ENCODE measurements at places on chromosomes 6 and 20.

GRCh38 chr6:2971420-2972218, at the start of gene SERPINB6:
SERPINB6 (minus strand) TSS chr6:2971567; CDS start chr6:2959332, 12,235 bp downstream.
- peak; percentile 40 for DNase-seq

- no peak for DNase-seq
Observed at GRCh38 chr6:137123078-137123477, 50.4 kb downstream of the IL22RA2 start.

GRCh38 chr20:59371431-59371830, 71.0 kb downstream of the EDN3 start:
- DNase-seq = no peak

DNA sequence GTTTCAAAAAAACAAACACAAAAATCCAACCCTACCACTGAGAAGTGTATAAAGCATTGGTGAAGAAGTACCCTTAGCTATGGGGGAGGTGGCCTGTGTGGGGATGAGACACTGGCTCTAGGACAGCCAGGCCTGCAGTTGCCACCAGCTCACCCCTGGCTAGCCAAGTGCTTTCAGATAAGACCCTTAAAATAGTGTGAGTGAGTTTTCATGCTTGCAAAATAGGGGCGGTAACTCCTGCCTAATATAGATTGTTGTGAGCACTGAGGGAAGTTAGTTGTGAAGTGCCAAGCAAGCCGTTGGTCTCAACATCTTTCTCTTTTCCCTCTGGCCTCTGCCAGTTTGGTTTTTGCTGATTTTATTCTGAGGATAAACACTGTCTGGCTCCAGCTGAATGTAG, 11.3 kb downstream of the PPP1R3G start:
- no peak for DNase-seq
